ENCODE measurements at places on chromosomes 1 and 21. TPM values are rescaled to one million over a fixed set of nuclear protein-coding genes. Genes with fewer than 3 reads are reported as not detected.

The OR2L2 gene
- total RNA-seq: not detected

The ZBTB8A gene
- 6.2 TPM for total RNA-seq

The SPOCD1 gene
- total RNA-seq: 19.8 TPM

The NR5A2 gene
- total RNA-seq: 14.3 TPM

The CRYBG2 gene
- under 0.01 TPM for total RNA-seq

The B3GALT2 gene
- not detected for total RNA-seq

The ARHGEF16 gene
- 0.32 TPM for total RNA-seq

The CLEC20A gene
- not detected for total RNA-seq

The CLDN17 gene
- total RNA-seq: not detected

The FCRL1 gene
- total RNA-seq: not detected

The CFAP107 gene
- total RNA-seq: not detected

The PLA2G2C gene
- total RNA-seq: not detected

The FMN2 gene
- not detected for total RNA-seq

The NR0B2 gene
- total RNA-seq: not detected

The OR2T2 gene
- not detected for total RNA-seq

The CTSS gene
- total RNA-seq: 31.9 TPM

The GJA9 gene
- not detected for total RNA-seq

The WNT4 gene
- total RNA-seq: 0.15 TPM

The ARMH1 gene
- total RNA-seq: 0.46 TPM

The PHLDA3 gene
- 38.0 TPM for total RNA-seq

The CYP4X1 gene
- total RNA-seq: 0.32 TPM

The C1orf94 gene
- not detected for total RNA-seq

The ERICH3 gene
- total RNA-seq: not detected

The AADACL4 gene
- not detected for total RNA-seq

The DIP2A gene
- total RNA-seq: 28.7 TPM

The OLFML3 gene
- 1.3 TPM for total RNA-seq

The SIK1 gene
- 9.1 TPM for total RNA-seq

The SLC6A9 gene
- 0.32 TPM for total RNA-seq

The ADARB1 gene
- total RNA-seq: 19.2 TPM

The PDC gene
- total RNA-seq: not detected

The FAM177B gene
- total RNA-seq: not detected

The KIF14 gene
- total RNA-seq: 8.8 TPM

The CFHR1 gene
- total RNA-seq: not detected

The CRYAA gene
- total RNA-seq: not detected

The BSND gene
- total RNA-seq: not detected

The DDAH1 gene
- total RNA-seq: 34.1 TPM

The LCE2A gene
- total RNA-seq: not detected

The PTGFR gene
- 1.1 TPM for total RNA-seq

The RHOU gene
- 0.46 TPM for total RNA-seq

The RC3H1 gene
- 20.8 TPM for total RNA-seq

The IL20 gene
- total RNA-seq: not detected

All from epithelial cell of umbilical artery (primary cell).